ENCODE measurements at places on chromosomes 12 and 14. TPM values are rescaled to one million over a fixed set of nuclear protein-coding genes. Genes with fewer than 3 reads are reported as not detected.

The DTD2 gene
- 23.6 TPM for total RNA-seq

DNA sequence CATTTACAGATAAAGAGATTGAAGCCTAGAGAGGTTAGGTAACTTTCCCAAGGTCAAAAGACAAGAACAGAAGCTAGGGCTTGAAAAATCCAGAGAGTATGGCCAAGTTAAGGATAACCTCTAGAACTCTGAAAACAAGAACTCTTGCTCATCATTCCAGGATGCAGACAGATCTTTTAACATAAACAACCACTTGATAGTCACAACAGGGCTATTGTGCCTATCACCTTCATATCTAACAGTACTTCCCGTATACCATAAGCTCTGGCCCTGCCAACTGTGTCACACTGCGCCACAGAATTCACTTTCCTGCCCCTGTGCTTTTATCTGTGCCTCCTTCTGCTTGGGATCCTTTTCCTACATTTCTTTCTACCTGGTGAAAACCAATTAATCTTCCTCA is 18.2 kb downstream of the ERP29 start:
- H3K27ac ChIP-seq: no peak overlapping the region
- no peak overlapping the region for H3K4me3 ChIP-seq
- no peak for DNase-seq
- H3K4me1 ChIP-seq: no peaks in the 10 kb centered on the region
- H3K27me3 ChIP-seq: no peaks in the 10 kb centered on the region

DNA sequence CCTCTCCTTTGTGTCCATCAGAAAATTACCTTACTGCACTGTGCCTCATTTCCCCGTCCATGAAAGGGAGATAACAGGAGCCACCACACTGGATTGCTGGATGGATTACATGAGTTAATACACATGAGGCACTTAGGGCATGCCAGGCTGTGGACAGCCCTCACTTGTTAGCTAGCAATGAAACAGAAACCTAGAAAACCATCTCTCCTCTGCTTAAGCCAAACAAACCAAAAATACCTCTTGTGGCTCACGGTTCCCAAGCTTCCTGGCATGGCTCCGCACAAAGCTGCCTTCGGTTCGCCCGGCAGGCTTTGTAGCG is 660 bp upstream of the HCFC2 start:
- no peaks in the 10 kb centered on the region for H3K36me3 ChIP-seq
- H3K27me3 ChIP-seq: peaks cover 13% of the 10 kb centered on the region
- no peak overlapping the region for H3K27ac ChIP-seq
- H3K4me1 ChIP-seq: peaks cover 16% of the 10 kb centered on the region
- no peak for DNase-seq
- H3K4me3 ChIP-seq: peak overlapping the region; percentile 92

- no peaks in the 10 kb centered on the region for H3K4me1 ChIP-seq
- H3K36me3 ChIP-seq: no peaks in the 10 kb centered on the region
- H3K4me3 ChIP-seq: no peak overlapping the region
- H3K27ac ChIP-seq: no peak overlapping the region
- no peak for DNase-seq
Observed at GRCh38 chr12:103505371-103506236, 9.8 kb upstream of the C12orf42 start.

- H3K36me3 ChIP-seq: peaks cover 10% of the 10 kb centered on the region
- H3K27ac ChIP-seq: peak overlapping the region; percentile 94
- peaks cover 18% of the 10 kb centered on the region for H3K4me1 ChIP-seq
- no peak for DNase-seq
- H3K27me3 ChIP-seq: no peaks in the 10 kb centered on the region
- H3K4me3 ChIP-seq: peak overlapping the region; percentile 83
Observed at GRCh38 chr14:58243790-58244555, 670 bp upstream of the PSMA3 start.

GRCh38 chr12:66140731-66141130 is 10.2 kb upstream of the LLPH start:
- peaks cover 5% of the 10 kb centered on the region for H3K36me3 ChIP-seq
- H3K4me1 ChIP-seq: peaks cover 2% of the 10 kb centered on the region
- H3K27me3 ChIP-seq: no peaks in the 10 kb centered on the region
- H3K4me3 ChIP-seq: no peak overlapping the region
- H3K27ac ChIP-seq: no peak overlapping the region

Measured in T-cell (primary cell).